ENCODE measurements at places on chromosomes 12 and 14. TPM values are rescaled to one million over a fixed set of nuclear protein-coding genes. Genes with fewer than 3 reads are reported as not detected.

DNA sequence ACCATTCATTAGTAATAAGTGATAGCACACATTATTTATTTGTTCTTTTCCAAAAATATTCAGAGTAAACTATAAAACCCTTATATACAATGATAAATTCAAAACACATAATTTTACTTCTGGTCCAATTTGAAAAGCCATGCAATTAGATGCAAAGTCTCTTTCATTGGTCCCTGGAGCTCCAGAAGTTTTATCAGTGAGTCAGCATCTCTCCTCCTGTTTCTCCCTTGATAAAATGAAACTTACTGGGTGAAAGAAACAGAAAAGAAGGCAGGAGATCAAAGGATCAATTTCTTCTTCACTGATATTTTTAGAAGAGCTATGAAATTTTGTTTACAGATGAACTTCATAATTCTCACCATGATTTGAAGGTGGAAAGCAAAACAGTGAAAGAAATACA is 47.5 kb downstream of the IFNG start:
- no peak for DNase-seq

DNA sequence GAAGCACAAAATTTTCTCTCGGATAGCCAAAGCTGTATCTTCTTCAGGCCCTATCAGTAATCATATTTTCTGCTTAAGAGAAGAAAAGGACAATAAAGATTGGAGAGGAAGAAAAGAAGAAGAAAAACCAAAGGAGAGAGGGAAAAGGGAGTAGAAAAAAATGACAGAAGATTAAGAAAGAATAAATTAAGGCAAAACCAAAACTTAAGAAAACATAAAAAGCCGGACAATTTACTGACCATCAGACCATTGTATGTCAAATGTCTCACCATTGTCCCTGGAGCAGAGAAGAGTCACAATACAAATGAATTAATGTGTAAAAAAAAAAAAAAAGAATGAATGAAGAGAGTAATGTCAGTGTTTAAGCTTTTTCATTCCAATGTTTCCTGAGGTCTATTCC is 1274.8 kb downstream of the FSCB start:
- no peak for DNase-seq

GRCh38 chr12:1885599-1886245 is 32.7 kb downstream of the CACNA2D4 start:
- no peak for DNase-seq

GRCh38 chr12:106226884-106227640 is 20.8 kb downstream of the CKAP4 start:
- DNase-seq: no peak

SERPINA3 gene
- total RNA-seq: not detected

TSHR gene
- not detected for total RNA-seq

GRCh38 chr12:85476756-85477155 is 196.7 kb downstream of the ALX1 start:
- DNase-seq: no peak

DNA sequence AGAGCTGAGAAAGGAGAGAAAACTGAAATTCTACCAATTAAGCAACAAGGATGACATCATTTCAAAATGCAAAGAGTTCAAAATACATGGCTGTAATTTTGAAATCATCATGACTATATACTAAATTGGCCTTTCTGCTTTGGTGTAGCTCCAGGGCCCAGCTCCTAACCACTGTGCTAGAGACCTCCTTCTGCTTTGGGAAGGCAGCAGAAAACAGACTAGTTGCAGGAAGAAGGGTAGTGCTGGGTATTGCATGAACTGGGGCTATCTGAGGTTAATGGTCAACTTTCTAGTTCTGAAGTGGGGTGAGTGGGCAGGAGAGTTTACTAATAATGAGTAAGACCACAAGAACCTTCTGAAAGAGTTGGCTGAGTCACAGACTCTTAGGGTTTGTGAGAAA is 66.2 kb downstream of the PTGER2 start:
- no peak for DNase-seq

DNA sequence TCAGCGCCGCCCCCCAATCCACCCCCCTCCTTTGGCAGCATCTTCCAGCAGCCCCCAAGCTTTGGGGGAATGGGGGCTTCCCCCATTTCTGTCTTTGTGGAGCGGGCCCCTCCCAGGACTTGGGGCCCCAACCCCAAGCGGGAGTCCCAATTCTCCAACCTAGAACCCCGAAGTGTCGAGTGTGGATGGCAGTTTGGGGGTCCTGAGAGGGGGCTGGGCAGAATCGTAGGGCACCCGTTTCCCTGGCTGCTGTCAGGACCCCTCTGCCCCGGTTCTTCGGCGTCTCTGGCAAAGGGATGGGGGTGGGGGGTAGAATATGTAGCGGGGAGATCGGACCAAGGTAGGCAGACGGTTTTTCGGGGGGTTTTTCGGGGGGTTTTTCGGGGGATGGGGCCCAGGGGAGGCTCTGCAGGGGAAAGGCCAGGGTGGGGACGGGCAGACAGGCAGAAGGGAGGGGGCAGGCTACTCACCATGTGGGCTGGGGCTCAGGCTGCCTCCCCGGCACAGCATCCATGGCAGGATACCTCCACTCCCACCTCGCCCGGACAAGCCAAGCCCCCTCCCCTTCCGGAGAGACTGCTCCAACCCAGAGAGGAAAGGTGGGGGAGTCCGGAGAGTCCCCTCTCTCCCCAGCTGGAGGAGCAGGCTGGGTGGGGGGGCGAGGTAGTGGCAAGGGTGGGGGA is 739 bp downstream of the JPH4 start:
- DNase-seq: no peak

DNA sequence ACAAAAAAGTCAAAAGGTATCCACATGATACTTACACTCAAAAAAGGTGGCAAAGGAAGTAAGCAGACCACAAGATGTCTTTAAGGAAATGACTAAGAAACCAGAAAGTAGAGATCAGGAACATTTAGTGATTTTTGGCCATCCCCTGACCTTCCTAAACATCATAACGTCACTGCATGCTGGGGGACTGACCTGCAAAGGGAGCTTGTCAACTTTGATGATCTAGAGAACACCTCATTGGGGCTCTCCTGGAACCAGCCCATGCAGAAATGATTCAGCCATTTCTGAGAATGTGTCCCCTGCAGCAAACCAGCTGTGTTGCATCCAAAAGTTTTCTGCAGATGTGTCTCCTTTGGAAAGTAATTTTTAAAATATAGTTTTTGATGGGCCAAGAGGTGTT is 152.2 kb upstream of the RASSF8 start:
- no peak for DNase-seq

DNA sequence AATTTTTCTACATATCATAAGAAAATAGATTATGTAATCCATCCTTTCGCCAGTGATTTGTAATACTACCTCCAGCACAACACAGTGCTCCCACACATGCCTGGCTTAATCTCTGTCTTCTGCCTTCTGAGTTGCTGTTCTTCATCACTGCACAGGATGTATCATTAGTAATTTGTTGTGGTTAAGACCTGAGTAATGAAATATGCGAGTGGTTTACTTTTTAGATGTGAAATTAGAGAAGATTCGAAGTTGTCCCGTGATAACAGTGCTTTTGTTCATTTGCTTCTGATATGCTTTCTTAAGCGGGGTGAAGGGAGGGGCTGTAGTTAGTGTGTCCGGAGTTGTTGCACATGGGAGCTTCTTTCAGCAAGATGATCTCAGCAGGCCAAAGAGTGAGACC is 18.1 kb downstream of the KRT85 start:
- DNase-seq: no peak

DNA sequence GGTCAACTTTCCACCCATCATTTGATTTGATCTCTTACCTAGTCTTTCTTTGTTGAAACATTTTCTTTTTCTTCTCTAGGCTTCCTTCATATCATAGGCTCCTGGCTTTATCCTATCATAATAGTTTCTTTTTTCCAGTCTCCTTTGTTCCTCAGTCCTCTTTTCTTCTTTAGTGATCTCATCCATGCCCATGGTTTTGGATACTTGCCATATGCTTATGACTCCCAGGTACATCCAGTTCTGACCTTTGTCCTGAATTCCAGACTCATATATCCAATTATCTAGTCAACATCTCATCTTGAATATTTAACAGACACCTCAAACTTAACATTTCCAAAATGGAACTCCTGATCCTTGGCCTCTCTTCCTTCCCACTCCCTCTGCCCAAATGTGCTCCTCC is 36.1 kb upstream of the KRAS start:
- no peak for DNase-seq

DNA sequence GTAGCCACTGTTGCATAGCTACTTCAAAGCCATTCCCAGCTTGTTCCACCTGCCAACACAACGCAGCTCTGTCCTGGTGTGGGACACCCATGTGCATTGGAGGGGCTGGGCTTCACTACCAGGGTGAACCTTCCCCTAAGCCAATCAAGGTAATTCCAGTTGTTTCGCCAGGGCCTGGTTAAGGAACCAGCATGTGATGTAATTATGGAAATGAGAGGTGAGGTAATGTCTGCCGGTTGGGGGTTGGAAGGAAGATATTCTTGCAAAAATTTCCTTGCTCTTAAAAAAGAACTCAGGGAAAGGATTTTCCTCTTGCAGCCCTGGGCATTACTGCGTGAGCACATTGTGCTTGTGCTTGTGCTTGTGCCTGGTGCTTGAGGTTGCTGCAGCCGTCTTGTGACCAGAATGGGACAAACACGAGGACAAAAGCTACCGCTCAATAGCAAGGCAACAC is 14.9 kb downstream of the TUBA1C start:
- no peak for DNase-seq

LRCOL1 gene
- not detected for total RNA-seq

All from CD8-positive, alpha-beta memory T cell (primary cell).